A673 (cell line): ENCODE measurements at places on chromosomes 2 and 18.

DNA sequence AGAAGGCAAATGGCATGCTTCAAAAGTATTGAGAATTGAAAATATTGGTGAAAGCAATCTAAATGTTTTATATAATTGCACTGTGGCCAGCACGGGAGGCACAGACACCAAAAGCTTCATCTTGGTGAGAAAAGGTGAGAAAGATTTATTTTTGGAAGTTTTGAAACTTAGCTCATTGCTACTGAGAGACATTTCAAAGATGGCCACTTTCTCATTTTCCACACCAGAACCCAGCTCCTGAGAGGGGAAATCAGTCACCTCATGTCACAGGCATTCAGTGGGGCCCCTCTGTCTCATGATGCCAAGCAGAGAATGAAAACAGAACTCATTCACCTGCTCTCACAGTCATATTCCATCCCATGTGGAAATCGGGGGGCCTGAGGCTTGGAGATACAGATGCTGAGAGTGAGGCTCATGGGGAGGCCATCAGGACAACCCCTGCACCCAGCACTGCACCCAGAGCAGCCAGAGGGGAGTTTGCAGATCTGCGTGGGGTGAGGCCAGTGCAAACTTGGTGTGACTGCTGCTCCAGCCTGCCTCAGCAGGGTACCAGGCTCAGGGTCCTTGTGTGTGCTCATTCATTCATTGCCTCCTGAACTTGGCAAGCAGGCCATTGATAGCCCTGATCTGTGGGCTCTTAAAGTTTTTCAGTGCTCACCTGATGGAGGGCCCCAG lies 31.4 kb downstream of the IL18R1 start:
- no peaks in the 10 kb centered on the region for H3K36me3 ChIP-seq
- no peak for DNase-seq
- H3K4me1 ChIP-seq = no peaks in the 10 kb centered on the region
- H3K4me3 ChIP-seq = no peak overlapping the region

DNA sequence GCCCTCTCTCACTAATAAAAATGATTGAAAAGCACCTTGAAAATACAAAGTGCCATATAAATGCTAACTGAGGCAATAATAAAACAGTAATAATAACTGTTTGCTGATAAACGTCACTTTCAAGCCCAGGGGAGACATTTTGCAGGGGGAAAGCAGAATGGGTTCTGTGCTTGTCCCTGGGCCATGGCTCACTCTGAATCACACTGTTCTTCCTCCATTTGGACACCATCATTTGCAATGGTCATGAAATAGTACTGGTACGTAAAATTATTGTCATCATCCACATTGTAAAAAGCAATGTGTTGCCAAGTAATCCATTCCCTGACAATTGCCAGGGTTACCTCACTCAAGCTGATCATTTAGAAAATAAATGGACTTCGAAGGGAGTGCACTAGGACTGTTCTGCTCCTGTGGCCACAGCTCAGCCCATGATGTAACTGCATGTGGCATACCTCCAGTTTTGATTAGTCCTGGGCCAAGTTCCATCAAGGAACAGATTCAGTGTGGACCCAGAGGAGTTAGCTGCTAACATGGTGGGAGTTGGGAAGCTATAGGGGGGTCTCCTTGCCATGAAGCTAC lies 508.8 kb upstream of the CELF4 start:
- H3K27ac ChIP-seq = no peak overlapping the region
- no peaks in the 10 kb centered on the region for H3K27me3 ChIP-seq
- DNase-seq = no peak
- no peaks in the 10 kb centered on the region for H3K4me1 ChIP-seq
- no peaks in the 10 kb centered on the region for H3K36me3 ChIP-seq
- H3K4me3 ChIP-seq = no peak overlapping the region

- H3K4me1 ChIP-seq = no peaks in the 10 kb centered on the region
- H3K4me3 ChIP-seq = no peak overlapping the region
- H3K36me3 ChIP-seq = no peaks in the 10 kb centered on the region
- no peaks in the 10 kb centered on the region for H3K27me3 ChIP-seq
- DNase-seq = no peak
- no peak overlapping the region for H3K27ac ChIP-seq
These were observed 86.3 kb downstream of the EPB41L3 start for GRCh38 chr18:5457462-5457957.

GRCh38 chr2:35454966-35455638 lies 900.5 kb upstream of the CRIM1 start:
- no peaks in the 10 kb centered on the region for H3K27me3 ChIP-seq
- H3K4me3 ChIP-seq = no peak overlapping the region
- no peaks in the 10 kb centered on the region for H3K36me3 ChIP-seq

DNA sequence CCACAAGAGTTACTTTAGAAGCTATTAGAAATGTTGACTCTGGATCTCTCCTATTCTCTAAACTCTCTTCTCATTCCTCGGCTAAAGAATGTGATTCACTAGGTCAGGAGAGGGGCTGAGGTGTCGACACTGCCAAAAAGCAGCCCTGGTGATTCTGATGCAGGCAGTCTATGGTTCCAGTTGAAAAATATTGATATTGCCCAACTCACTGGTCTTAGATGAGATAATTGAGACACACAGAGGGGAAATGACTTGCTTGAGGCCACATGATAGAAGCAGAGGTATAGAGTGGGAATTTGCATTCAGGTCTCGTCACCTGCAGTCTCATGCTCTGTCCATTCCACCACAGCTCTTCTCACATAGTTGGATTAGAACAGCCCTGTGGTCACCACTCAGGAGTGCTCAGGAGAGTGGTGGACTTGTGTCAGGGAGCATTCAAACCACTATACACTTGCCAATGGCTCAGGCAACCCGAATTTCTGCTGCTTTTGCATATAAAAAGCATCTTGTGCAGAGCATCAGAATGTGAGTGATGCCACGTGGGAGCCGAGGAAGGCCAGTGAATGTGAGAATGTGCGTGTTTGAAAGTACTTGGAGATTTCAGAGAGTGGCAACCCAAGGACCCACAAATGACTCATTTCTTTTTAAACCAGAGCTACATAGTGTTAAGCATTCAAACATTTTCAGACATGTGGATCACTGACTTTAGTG lies 65.1 kb upstream of the CTLA4 start:
- H3K27me3 ChIP-seq = no peaks in the 10 kb centered on the region
- H3K4me1 ChIP-seq = peaks cover 9% of the 10 kb centered on the region
- no peaks in the 10 kb centered on the region for H3K36me3 ChIP-seq
- no peak for DNase-seq
- H3K27ac ChIP-seq = no peak overlapping the region

DNA sequence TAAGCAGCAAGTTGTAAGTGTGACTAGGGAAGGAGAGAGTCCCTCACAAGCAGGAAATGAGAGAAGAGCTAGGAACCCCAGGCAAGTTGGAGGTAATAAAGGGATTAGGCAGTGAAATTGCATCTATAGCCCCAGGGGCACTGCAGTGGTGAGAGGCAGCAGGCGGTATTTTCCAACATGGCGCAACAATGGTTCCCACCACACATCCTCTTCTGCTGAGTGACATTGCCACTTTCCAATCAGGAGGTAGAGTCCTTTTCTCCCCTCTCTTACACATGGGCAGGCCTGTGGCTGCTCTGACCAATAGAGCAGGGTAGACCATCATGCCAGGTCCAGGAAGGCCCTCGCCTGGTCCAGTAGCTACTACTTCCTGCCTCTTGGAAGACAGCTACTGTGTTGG lies 86.6 kb downstream of the DNER start:
- H3K4me1 ChIP-seq = no peaks in the 10 kb centered on the region
- peak; percentile 56 for DNase-seq
- H3K36me3 ChIP-seq = no peaks in the 10 kb centered on the region
- no peak overlapping the region for H3K27ac ChIP-seq

- H3K27ac ChIP-seq = no peak overlapping the region
- H3K4me1 ChIP-seq = no peaks in the 10 kb centered on the region
- H3K27me3 ChIP-seq = peaks cover 18% of the 10 kb centered on the region
These were observed 317.3 kb upstream of the MGAT5 start for GRCh38 chr2:133936601-133937000.

- H3K4me3 ChIP-seq = no peak overlapping the region
- no peaks in the 10 kb centered on the region for H3K27me3 ChIP-seq
- no peak for DNase-seq
- no peaks in the 10 kb centered on the region for H3K4me1 ChIP-seq
These were observed 121.5 kb upstream of the CDCA7 start for GRCh38 chr2:173232956-173233744.

DNA sequence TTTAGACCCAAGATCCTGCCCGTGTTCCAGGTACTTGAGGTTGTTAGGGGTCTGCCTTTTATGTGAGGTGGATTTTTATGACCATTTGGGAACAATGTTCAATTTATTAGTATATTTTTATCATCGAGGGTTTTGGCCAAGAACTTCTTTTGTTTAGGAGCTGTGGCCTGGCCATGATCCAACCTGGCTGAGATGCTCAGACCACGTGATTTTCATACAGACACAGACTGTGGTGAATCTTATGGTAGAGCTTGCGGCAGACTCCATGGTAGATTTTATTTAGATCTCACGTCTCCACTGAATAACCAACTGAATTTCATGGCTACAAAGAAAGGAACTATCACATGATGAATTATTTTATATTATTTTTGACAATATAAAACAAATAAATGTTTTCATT lies 405.5 kb upstream of the VWC2L start:
- no peaks in the 10 kb centered on the region for H3K4me1 ChIP-seq
- H3K4me3 ChIP-seq = no peak overlapping the region
- no peak for DNase-seq
- no peak overlapping the region for H3K27ac ChIP-seq

DNA sequence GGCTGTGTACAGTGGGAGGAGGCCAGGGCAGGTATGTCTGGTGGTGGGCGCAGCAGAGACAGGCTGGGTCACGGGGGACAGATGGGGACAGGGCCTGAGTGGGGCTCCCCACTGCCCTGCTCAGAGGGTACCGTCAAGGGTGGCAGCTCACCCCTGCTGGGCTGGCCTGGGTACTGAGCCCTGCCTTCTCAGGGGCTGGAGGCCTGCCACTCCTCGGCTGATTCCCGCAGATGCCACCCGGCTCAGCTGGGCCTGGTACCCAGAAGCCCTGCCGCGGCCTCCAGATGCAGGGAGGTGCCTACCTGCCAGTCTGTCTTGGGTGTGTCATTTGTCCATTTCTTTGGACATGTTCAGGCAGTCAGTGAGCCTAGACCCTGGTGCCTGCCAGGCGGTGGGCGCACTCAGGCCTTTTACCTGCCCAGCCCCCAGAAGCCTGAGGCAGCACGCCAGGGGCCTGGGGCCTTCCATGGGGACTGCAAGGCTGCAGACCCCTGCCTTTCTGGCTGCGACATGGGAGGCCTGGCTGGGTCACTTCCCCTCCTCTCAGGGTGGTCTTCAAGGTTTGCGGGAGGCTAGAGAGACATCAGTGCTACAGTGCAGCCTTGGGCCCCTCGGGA lies 3.3 kb downstream of the SNORC start:
- no peaks in the 10 kb centered on the region for H3K36me3 ChIP-seq
- no peak overlapping the region for H3K27ac ChIP-seq
- no peaks in the 10 kb centered on the region for H3K27me3 ChIP-seq
- H3K4me1 ChIP-seq = no peaks in the 10 kb centered on the region
- H3K4me3 ChIP-seq = no peak overlapping the region
- no peak for DNase-seq

- H3K36me3 ChIP-seq = no peaks in the 10 kb centered on the region
- no peak for DNase-seq
- no peaks in the 10 kb centered on the region for H3K27me3 ChIP-seq
- no peaks in the 10 kb centered on the region for H3K4me1 ChIP-seq
These were observed 265.4 kb upstream of the UBE2E3 start for GRCh38 chr2:180715044-180715443.

DNA sequence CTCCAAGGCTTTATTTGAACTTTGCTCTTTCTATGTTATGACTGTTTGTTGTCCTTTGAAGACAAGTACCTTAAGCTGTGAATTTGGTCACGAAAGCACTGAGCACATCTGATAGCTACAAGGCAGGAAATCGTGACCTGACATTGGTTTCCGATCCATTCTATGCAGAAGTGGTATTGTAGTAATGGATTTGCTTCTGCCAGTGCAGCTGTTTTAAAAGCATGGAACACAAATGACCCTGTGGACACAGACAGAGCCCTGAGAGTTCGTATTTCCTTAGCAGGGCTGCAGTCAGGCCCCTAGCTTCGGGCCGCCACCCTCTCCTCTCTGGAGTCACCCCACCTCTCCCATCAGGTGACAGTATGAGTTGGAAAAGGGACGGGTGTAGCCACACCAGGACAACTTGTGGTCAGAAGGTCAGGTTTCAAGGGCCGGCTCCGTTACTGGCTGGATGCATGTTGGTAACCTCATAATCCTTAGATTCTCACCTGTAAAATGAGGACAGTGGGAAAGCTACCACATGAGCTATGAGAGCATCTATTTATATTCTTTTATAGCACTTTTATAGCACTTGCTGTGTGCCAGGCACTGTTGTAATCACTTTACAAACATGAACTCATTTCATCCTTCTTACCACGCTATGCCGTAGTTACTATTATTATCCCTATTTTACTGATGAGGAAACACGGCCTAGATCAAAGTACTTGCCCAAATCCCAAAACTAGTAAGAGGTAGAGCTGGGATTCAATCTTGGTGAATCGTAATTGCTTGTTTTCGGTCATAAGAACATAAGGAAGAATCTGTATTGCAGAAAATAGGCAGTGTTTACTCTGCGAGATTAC lies 70.2 kb downstream of the SPATS2L start:
- H3K27me3 ChIP-seq = no peaks in the 10 kb centered on the region
- no peaks in the 10 kb centered on the region for H3K36me3 ChIP-seq
- H3K4me3 ChIP-seq = no peak overlapping the region
- DNase-seq = no peak

- no peaks in the 10 kb centered on the region for H3K36me3 ChIP-seq
- no peaks in the 10 kb centered on the region for H3K4me1 ChIP-seq
- H3K4me3 ChIP-seq = no peak overlapping the region
- H3K27ac ChIP-seq = no peak overlapping the region
These were observed 239.8 kb upstream of the ZEB2 start for GRCh38 chr2:144759746-144760145.

- H3K27me3 ChIP-seq = no peaks in the 10 kb centered on the region
- no peaks in the 10 kb centered on the region for H3K36me3 ChIP-seq
- H3K27ac ChIP-seq = no peak overlapping the region
- peak; percentile 16 for DNase-seq
These were observed 24.3 kb downstream of the TMEM237 start for GRCh38 chr2:201618744-201619662.

DNA sequence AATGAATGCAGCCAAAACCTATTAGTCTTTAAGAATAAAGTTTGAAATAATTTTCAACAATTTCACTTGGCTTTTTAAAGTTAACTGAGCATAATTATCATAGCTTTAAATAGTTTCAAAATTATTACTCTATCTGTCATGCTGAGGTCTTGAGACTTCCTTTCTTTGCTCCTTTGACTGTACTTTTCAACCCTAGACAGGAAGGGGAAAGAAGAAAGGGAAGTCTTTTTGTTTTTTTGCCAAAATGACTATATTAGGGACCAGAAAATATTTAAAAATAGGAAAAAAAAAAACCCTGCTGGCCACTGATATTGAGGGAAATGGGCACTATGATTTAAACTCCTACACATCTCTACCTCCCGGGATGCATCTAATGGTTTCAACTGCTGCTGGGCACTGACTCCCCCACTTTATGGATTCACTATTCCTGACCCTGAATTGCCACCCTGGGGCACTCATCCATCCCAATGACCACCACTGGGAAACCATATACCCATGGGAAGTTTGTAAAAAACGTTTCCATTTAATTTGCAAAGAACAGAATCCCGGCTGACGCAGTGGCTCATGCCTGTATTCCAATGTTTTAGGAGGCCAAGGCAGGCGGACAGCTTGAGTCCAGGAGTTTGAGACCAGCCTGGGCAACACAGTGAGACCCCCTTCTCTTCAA lies 50.5 kb downstream of the GAREM1 start:
- no peak overlapping the region for H3K27ac ChIP-seq
- peaks cover 3% of the 10 kb centered on the region for H3K4me1 ChIP-seq
- no peaks in the 10 kb centered on the region for H3K27me3 ChIP-seq
- H3K36me3 ChIP-seq = no peaks in the 10 kb centered on the region

- H3K36me3 ChIP-seq = peaks cover 23% of the 10 kb centered on the region
- no peak overlapping the region for H3K4me3 ChIP-seq
- DNase-seq = peak; percentile 34
- H3K4me1 ChIP-seq = peaks cover 16% of the 10 kb centered on the region
- no peak overlapping the region for H3K27ac ChIP-seq
These were observed 5.5 kb downstream of the DCTN1 start for GRCh38 chr2:74374509-74375205.
